ENCODE measurements at places on chromosomes 12 and 14. TPM values are rescaled to one million over a fixed set of nuclear protein-coding genes. Genes with fewer than 3 reads are reported as not detected.
A peak's percentile ranks its signal among the peaks of the same experiment; 100 is the strongest.

GRCh38 chr14:84180336-84180735 is 1349.6 kb upstream of the FLRT2 start:
- no peak for DNase-seq

DNA sequence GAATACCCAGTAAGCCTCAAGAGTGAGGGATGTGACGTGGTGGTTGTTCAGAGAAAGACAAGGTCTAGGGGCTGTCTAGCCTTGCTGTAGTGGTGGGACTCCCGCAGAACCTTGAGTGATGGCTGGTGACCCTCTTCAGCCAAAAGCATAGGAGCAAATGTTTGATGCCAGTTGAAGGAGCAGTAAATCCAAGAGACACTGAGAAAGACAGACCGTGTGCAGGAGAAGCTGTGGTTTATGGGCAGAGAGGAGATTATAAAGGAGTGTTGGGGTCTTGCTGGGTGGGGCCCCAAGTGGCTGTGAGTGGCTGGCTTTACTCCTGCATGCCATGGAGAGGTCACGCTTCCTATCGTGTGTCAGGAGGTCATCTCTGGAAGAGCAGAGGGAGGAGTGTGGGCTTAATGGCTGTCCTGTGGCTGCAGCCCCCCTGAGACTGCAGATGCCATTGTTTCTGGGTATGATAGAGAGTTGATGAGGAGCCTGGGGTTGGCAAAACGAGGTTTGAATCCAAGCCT is 152.0 kb upstream of the CCND2 start:
- peak; percentile 13 for DNase-seq

DNA sequence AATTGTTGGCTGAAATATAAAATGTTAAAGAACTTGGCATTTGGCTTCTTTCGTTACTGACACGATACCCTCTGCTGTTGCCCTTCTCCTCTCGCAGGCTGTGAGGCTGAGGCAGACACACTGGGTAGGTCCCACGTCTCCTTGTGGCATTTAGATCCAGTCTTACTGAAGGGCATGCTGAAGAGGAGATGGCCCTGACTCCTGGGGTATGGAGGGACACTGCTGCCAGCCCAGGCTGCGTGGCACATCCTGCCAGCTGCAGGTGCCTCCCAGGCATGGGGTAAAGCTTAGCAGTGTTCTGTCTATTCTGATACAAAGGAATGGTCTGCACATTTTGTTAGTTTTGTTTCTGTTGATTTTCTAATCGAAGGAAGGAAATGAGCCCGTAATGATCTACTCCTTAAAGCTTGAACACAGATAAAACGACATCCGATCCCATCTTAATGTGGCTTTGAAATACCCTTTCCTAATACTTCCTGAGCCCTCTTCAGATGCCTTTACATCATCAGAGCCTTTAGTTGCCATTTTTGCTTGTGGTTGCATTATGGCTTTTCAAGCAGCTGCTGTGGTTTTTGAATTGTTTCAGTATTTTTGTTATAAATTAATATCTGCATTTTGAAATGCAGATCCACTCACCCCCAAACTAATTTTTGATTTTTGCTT is 61.1 kb downstream of the WDR20 start:
- DNase-seq, result no peak

GRCh38 chr12:52415870-52416750 is 10.0 kb upstream of the KRT82 start:
- DNase-seq, result no peak

- DNase-seq, result no peak
Measured at GRCh38 chr12:132259364-132259871, 70.0 kb downstream of the GALNT9 start.

DNA sequence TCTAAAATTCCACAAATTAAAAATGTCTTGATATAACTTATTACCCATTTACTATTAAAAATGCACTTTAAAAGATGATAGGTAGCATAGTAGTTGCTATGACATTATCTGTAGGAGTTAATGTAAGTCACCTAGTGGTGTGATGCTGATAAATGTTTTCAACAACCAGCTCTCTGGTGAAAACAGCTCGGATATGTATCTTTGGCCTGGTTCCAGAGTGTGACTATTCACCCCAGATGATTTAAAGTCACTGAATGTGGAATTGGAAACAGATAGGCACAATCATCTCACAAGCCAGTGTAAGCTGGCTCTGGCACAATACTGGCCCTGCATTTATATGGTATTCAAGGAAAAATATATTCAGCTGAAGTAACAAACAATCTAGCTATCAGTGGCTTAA is 9.2 kb upstream of the CCDC196 start:
- no peak for DNase-seq

DNA sequence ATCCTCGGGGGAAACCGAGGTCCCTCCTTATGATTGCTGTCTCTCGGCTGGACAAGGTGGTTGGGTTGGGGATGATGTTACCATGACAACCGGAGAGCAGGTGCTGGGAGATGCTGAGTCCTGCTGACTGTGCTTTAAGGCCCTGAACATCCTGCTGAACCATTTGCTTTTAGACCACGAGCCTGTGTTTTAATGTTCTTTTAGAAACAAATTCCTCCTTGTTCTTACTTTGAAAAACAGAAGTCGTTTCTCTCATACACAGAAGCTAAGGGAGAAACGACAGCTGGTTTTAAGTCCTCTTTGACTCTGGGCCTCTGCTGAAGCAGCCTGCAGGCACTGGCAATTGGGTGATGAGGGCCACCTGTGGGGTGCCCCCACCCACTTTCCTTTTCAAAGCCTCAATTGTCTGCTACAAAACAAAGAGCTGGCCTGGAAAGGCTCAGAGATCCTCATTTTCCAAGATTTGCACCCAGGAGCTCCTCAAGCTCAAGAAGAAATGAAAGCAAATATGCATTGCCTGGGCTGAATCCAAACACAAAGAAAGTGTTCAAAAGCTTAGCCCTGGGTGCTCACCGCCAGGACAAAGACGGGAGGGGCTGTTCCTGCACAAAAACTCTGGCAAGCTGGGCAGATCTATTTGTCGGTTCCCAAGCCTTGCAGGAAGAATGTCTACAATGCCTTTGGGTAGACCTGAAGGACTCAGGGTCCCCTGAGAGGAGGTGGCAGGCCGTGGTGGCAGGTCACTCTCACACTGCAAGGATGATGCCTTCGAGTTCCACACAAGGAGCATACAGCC is 90.0 kb upstream of the CLMN start:
- DNase-seq, result no peak

Gene GLIPR1L2
- total RNA-seq, result 0.89 TPM

Gene SCN8A
- total RNA-seq, result 2.7 TPM

Gene PTGER2
- total RNA-seq, result 7.2 TPM

Gene JPH4
- 7.3 TPM for total RNA-seq

Gene C14orf180
- total RNA-seq, result 0.29 TPM

Measured in mesothelial cell of epicardium (in vitro differentiated cells).